Stimulated activated CD8-positive, alpha-beta memory T cell treated with anti-CD3 and anti-CD28 coated beads, Interleukin-4, amount 100 ng/mL, for 4 hours (primary cell): ENCODE measurements at places on chromosomes 6 and 20.

- no peak for DNase-seq
Measured at GRCh38 chr6:156780962-156781853, 4.0 kb downstream of the ARID1B start.

DNA sequence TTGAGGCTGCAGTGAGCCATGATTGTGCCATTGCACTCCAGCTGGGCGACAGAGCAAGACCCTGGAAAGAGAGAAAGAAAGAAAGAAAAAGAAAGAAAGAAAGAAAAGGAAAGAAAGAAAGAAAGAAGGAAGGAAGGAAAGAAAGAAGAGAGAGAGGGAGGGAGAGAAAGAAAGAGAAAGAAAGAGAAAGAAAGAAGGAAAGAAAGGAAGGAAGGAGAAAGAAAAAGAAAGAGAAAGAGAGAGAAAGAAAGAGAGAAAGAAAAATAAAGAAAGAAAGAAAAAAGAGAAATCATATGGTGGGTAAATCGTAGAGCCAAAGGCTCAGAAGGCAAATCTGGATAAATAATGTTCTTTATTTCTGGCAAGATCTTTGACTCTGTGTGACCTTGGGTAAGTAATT is 53.4 kb downstream of the CD40 start:
- no peak for DNase-seq

DNA sequence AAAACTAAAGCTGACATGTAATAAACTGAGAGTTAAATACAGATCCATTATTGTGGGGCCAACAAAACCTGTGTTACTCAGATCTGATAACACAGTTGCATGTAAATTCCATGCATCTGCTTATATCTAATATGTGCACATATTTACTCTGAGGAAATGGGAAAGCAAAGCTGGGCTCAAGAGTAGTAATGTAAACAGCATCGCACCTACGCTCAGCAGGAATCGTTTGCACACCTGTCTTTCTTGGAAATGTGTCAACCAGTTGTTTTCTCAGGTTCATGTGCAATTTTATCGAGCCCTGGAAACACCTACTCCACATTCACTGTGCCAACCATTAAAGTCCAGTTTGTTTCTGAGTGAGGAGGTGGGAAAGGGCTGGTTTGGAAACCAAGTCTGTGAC is 80.3 kb upstream of the CNKSR3 start:
- DNase-seq = no peak

DNA sequence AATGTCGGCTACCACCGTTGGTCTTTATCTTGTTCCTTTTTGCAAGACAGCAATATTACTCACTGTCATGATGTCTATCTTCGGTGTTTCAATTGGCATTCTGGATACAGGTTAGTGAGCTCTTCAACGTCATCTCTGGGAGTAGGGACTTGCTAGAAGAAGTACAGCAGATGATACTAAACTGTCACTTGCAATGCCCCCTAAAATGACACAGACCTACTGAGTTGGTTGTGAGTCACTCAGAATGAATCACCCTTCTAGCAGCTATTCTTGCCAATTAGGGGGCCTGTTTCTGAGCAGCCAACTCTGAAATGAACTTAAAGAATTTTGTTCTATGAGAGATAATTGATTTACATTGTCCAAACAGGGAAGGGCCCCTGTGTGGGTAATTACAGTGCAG is 176.5 kb downstream of the SLC16A10 start:
- no peak for DNase-seq
